Neural crest cell (in vitro differentiated cells): ENCODE measurements at places on chromosomes 16 and 17.

DNA sequence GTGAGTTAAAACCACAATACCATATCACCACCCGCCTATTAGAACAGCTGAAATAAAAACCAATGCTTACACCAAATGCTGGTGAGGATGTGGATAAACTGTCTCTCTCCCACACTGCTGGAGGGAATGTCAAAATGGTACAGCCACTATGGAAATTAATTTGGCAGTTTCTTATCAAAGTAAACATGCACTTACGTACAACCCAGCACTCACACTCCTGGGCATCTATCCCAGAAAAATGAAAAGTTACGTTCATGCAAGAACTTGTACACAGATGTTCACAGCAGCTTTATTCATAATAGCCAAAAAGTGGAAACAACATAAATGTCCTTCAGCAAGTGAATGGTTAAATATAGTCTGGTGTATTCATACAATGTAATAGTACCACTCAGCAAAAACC is 173.2 kb upstream of the MYOCD start:
- DNase-seq = no peak

DNA sequence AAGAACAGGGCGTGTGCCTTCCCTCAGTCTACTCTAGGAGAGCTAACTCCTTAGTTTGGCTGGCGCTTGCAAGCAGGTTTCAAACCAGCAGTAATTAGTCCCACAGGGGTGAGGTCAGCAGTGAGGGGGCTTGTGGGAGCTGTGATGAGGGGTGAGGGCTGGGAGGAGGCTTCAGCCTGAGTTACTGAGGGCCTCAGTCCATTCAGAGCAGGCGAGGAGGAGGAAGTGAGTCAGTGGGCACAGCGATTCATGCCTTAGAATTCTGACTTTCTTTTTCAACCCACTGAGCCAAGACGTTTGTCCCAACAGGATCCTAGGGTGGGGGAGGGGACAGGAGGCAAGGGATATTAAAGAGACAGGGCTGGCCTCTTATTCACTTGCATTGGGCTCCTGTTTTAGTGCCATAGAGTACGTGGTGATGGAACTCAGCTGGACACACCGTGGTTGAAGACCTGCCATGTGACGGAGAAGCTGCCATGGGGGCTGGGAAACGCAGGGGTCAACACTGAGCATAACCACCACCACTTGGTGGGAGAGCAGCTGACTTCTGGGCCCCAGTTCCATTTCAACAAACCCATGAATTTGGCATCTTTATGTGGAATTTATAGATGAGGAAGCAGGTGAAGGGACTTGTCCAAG is 8.3 kb upstream of the ITGA3 start:
- no peak for DNase-seq

- DNase-seq = no peak
These were observed 35.8 kb downstream of the ST3GAL2 start for GRCh38 chr16:70402916-70403659.

DNA sequence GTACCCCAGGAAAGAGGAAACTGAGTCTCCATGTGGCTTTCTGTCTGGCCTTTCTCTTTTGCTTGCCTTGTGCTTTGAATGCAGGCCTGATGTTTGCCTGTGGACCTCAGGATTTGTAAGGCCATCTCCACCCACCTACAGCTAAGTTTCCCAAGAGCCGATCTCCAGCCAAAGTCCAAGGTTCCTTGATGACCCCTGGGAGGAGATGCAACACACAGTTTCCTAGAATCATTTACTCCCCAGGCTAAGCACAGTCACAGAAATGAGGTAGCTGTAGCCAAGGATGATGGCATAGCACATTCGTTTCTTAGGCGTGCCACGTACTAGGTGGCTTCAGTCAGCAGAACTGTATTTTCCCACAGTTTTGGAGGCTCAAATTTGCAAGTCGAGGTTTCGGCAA is 595.4 kb downstream of the MAF start:
- DNase-seq = no peak

GRCh38 chr16:81992859-81993258 is 18.4 kb downstream of the SDR42E1 start:
- no peak for DNase-seq

GRCh38 chr16:81548876-81549546 is 104.4 kb downstream of the CMIP start:
- DNase-seq = no peak

- no peak for DNase-seq
These were observed 166.8 kb upstream of the CHMP6 start for GRCh38 chr17:80824549-80825470.

- DNase-seq = no peak
These were observed 2.6 kb downstream of the SLC16A6 start for GRCh38 chr17:68288375-68288774.

DNA sequence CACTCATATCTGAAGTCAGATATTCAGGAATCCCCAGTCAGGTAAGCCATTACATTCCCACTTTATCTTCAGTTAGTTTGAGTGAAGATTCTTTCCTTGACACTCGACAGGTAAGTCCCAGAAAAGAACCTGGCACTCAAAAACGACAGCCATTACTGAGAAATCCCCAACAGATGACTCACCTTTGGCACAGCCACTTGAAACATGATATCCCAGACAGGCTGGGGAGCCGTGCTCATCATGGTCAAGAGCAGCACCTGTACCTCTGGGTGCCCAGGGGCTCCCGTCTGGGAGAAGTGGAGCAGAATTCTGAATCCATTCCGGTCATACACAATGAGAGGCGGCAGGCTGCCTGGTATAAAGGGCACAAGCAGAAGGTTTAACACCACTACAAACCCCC is 16.8 kb upstream of the COG7 start:
- no peak for DNase-seq

GRCh38 chr16:67719778-67720144 is 645 bp upstream of the GFOD2 start:
- DNase-seq = peak; percentile 9

DNA sequence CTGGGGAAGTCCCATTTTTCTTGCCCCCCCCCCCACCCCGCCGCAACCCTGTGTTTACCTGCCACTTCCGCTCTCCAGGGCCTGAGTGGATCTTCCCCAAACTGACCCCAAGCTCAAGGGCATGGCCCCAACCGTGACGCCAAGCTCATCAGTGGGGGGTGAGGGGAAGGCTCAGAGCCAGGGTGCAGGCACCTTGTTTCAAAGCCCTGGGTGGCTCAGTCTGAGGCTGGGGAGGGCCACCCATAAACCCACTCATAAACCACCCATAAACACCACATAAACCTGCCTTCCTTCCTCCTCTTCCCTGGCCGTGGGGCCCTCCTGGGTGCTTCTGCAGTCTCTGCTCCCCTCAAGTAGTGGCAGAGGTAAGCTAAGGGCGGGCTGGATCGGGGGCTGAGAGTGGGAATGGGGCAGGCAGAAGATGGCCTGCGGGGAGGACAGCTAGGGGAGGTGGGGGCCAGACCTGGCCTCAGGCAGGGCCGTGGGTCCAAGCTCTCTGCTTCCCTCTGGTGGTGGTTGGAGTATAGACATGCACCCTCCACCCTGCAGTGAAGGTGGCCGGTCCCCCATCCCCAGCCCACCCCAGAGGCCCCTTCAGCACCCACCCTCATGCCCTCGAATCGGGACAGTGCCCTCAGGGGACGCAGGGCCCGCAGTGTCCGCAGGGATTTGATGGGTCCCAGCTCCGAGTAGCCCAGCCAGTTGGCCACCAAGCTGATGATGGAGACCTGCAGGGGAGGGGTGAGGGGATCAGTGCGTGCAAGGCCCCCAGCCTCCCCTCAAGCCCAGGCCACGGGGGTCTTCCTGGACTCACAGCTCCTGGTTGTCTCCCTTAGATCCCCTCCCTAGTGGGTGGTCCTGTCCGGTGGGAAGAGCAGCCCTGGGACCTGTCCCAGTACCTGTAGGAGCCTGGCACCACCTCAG is 14.6 kb upstream of the CD79B start:
- DNase-seq = peak; percentile 61

- DNase-seq = no peak
These were observed 230.3 kb downstream of the MRTFB start for GRCh38 chr16:14301169-14302030.

DNA sequence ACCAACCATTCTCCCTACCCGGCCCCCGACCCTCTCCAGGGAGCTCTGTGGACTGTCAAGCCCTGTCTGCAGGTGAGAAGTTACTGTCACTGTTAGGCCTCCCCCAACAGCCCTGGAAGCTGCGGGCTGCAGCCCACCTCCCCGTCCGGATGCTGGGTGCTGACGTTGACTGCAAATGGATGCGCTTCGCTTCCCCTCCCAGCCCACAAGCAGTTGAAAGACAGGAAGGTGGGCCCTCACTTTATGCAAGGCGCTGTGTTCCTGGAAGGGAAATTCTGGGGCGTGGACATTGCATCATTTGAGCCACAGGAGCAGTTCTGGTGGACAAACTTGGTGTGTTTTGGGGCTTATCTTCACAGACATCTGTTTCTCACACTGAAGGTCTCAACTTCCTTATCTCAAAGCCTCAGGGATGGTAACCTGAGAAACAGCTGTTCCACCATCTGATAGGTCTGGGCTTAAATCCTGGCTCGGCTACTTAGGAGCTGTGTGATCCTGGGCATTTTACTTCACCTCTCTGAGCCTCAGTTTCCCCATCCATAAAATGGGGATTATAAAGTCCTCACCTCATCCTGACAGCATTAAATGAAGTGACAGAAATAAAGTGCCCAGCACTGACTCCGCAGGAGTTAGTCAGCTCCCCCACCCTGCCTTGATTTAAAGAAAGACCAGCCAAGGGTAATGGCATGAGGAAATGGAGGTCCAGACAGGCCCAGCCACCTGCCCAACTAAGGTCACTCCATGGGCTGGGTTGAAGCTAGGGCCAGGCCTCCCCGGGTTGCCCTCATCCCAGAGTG is 4.6 kb upstream of the DRC7 start:
- no peak for DNase-seq

GRCh38 chr16:80317599-80318037 is 223.2 kb upstream of the DYNLRB2 start:
- no peak for DNase-seq

- DNase-seq = no peak
These were observed 26.7 kb upstream of the PLCG2 start for GRCh38 chr16:81752225-81752875.

- no peak for DNase-seq
These were observed 91.3 kb downstream of the TBC1D16 start for GRCh38 chr17:79944251-79944812.
